ENCODE measurements at places on chromosomes 1 and 21.

DNA sequence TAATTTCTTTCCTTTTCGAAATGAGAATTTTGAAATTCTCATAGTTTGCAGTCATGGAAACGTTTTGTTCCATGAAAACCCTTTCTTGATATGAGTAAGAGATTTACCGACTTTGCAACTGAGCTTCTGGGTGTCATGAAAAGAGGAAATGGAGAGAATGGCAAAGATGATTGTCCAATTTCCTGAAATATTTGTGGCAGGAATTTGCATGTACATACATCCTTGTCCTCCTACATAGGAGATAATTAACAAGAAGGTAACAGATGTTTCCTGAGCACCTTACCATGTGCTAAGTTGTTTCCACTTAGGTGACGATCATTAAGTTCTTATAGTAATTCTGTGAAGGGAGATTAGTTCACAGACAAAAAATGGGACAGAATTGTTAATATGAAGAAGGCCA, 170.7 kb downstream of the NEGR1 start:
- no peak for DNase-seq

DNA sequence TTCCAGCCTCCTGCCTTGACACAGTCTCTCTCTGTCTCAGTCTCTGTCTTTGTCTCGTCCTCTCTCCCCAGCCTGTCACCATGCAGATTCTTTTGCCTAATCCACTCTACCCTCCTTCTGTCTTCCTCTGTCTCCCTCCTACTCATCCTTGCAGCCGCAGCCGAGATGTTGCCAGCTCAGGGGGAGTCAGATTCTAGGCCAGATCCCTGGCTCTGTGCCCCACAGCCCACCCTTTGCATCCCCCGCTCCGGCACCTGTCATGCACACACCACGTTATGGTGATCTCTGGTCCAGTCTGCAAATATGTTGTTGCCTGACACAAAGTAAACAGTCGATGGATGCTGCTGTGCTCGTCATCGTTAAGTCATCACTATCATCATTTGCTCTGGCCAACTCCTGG, 35.5 kb upstream of the IGSF21 start:
- DNase-seq: no peak

- no peak for DNase-seq
Measured at GRCh38 chr1:29531596-29531995, 295.3 kb downstream of the PTPRU start.

- DNase-seq: no peak
Measured at GRCh38 chr1:174966008-174966572, 33.7 kb upstream of the CACYBP start.

DNA sequence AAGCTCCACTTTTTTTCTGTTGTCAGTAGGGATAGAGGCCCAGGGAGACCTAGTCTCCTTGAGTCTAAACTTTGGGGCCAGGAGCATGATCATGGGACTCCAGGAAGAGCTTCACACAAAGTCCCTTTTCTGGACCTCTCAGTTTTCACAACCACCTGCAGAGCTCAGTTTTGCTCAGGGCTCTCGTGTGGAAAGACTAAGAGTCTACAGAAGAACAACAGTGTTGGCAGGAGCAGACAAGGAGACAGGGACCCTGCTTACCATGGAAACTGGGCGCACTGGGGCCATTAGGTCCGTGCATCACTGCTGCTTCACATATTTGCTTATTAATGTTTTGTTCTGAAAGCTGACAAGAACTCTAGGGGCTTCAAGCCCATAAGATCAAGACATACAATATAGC, 63.9 kb upstream of the HSD17B7 start:
- peak; percentile 0 for DNase-seq

- DNase-seq: no peak
Measured at GRCh38 chr21:35599164-35599563, 461.2 kb downstream of the SETD4 start.

- DNase-seq: no peak
Measured at GRCh38 chr1:245301921-245302320, 147.1 kb downstream of the KIF26B start.

Data from stimulated activated CD4-positive, alpha-beta T cell treated with anti-CD3 and anti-CD28 coated beads, Interleukin-1b, Interleukin-23, amount 100 ng/mL, for 24 hours (primary cell).